ENCODE measurements at places on chromosomes 2 and 18.

DNA sequence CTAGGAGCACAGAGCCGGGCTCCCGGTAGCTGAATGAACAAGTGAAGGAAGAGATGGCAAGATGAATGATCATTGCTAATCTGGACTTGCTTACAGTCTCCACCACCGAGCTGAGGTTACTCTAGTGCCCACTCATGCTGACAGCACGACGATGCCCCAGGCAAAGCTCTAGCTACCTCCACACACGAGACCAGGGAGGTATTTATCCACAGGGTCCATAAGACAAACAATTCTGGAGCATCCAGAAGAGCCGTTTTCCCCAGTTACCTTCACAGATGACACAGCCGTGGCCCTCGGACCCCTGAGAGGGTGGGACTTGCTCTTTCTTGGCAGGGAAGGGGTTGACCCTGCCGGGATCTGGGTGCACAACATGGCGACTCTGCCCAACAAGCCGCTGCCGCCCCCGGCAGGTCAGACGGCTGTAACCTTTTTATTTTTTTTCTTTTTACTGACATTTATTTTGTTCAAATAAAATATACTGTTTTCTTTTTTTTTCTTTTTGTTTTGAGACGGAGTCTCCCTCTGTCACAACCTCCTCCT lies 120.3 kb downstream of the PXDN start:
- no peak for DNase-seq

DNA sequence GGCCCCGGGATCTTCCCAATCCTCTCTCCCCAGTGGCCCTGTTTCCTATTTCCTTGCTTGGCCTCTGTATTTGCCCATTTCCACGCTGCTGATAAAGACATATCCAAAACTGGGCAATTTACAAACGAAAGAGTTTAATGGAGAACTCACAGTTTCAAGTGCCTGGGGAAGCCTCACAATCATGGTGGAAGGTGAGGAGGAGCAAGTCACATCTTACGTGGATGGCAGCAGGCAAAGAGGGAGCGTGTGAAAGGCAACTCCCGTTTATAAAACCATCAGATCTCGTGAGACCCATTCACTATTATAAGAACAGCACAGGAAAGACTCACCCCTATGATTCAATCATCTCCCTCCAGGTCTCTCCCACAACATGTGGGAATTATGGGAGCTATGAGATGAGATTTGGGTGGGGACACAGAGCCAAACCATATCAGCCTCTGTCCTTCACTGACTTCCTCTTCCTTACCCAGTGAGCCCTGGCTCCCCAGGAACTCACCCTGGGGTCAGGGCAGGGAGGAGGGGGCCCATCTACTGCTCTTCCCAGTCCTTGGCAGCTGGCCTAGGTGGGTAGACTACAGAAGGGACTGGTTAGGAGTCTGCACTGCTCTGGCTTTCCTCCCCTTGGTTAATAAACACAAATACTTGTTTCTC lies 105.8 kb upstream of the MYCN start:
- no peak for DNase-seq

GRCh38 chr2:38765149-38765548 lies 12.9 kb upstream of the GEMIN6 start:
- DNase-seq: no peak

DNA sequence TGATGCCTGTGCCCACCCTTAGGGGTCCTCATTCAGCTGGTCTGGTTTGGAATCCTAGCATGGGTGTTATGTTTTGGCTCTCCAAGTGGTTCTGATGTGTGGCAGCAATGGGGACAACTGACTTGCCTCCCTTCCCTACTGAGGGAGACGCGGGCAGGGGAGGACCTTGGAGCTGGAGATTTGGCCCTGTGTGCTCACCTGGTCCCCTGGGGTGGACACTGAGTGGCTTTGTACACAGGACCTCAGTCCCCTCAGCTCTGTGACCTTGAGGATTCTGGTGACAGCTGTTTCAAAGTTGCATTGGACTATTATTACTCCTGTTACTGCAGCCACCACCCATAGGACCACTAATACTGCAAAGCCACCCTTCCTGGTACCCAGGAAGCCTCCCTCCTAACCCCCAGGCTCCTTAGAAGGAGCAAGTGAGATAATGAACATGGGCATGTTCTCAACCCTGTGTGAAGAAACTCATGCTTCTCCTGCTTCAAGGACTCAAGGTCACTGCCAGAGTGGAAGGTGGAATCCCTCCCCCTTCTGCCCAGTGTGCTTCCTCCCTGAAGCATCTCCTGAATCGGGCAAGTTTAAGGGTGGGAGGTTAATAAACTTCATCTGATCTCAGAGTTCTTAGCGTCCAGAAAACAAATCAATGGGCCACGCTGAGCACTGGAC lies 26.5 kb downstream of the TMEM182 start:
- no peak for DNase-seq

GRCh38 chr2:33430856-33431255 lies 45.6 kb upstream of the RASGRP3 start:
- DNase-seq: no peak

- no peak for DNase-seq
Measured at GRCh38 chr2:156663757-156664409, 227.7 kb downstream of the GPD2 start.

GRCh38 chr2:31136000-31136399 lies 2.2 kb downstream of the GALNT14 start:
- no peak for DNase-seq

All from stimulated activated CD4-positive, alpha-beta T cell treated with anti-CD3 and anti-CD28 coated beads, Interleukin-15, amount 100 ng/mL, for 24 hours (primary cell).